ENCODE measurements at places on chromosomes 12 and 14.

- DNase-seq, result no peak
These were observed 80.2 kb downstream of the KCNA5 start for GRCh38 chr12:5123921-5124320.

DNA sequence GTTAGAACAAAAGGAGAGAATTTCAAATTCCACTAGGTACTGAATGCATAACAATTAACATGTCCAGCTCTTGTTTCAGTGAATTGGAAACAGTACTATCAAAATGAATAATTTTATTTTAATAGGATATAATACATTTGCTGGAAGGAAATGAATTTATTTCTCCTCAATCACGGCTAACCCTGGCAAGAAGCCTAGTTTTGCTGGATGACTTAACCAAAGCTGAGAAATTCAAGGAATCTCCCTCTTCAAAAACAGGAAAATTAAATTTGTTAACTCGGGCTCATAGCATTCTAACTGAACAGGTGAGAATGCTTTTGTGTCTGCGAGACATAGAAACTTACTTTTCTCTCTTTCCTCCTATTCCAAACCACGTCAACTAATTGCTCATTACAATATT, 163.5 kb upstream of the NEDD1 start:
- DNase-seq, result no peak

GRCh38 chr12:46692606-46693005, 133.2 kb downstream of the SLC38A4 start:
- no peak for DNase-seq

- no peak for DNase-seq
These were observed 20.2 kb downstream of the SLC2A3 start for GRCh38 chr12:7915661-7916403.

DNA sequence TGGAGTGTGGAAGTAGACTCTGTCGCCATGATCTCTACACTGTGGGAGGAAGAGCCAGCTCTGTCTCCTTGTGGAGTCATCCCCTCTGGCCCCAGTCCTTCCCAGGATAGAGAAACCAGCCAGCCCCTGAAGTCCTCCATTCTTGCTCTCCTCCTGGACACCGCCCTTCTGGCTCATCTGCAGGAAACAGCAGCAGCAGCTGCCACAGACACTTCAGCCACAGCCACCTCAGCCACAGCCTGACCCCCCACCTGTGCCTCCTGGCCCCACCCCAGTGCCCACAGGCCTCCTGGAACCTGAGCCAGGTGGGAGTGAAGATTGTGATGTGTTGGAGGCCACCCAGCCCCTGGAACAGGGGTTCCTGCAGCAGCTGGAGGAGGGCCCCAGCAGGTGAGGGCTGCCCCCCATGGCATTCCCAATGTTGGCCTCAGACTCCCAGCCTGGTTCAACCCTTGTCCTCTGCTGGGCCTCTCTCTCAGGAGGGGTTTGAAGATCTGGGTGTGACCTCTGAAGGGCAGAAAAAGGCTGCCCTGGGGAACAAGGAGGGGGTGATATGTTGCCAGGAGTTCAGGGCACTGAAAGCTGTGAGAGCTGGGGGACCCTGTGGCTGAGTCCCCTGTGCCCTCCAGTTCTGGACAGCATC, 10.5 kb downstream of the PRPF40B start:
- DNase-seq, result no peak

DNA sequence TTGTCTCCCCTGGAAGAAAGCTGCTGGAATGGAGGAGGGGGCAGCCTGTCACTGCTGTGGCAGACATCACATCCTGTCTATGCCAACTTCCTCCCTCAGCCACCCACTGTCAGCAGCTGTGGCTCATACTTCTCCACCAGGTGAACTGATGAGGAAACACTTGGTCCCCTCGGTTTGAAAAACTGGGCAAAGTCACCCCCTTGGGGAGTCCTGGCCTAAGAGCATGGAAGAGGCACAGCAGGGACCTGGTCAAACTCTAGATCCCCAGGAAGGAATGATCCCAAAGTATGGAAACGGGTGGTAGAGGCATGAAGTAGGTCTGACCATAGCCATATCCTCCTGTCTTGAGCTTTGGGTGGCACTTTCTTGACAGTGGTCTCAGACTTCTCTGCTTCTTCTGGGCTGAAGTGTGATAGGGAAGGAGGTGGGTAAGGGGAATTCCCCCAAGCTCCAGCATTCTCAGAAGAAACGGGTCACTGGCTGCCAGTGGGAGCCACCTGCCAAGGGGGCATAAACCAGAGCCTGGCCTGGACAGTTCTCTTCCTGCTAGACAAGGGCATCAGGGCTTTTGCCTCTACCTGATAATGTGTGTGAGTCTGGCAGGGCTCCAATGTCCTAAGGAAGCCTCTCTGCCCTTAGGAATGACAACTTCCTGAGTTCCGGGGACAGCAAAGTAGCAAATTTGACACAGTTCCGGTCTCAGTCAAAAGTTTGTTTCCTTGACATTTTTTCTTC, 36.0 kb downstream of the FMNL3 start:
- no peak for DNase-seq

GRCh38 chr12:124321040-124321481, 26.2 kb downstream of the RFLNA start:
- peak; percentile 26 for DNase-seq

- peak; percentile 72 for DNase-seq
These were observed 49.1 kb upstream of the KCNJ8 start for GRCh38 chr12:21823581-21823980.

- no peak for DNase-seq
These were observed 21.2 kb downstream of the APPL2 start for GRCh38 chr12:105214670-105215375.

DNA sequence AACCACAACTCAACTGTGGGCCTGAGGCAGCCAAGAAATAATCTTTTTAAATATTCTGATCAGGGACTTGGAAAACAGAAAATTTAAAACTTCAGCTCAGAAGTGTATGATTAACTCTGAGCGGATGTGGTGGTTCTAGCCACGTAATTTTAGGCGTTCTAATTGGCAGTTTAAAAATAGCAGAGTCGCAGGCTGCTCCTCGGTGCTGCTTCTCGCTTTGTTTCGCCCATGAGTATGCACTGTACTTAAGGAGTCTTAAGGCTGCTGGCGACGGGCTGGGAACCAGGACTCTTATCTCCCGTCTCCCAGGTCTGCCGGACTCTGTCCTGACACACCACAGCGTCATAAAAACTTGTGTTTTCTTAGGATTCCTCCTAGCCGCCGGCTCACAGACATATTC, 113.4 kb upstream of the PELI2 start:
- peak; percentile 63 for DNase-seq

DNA sequence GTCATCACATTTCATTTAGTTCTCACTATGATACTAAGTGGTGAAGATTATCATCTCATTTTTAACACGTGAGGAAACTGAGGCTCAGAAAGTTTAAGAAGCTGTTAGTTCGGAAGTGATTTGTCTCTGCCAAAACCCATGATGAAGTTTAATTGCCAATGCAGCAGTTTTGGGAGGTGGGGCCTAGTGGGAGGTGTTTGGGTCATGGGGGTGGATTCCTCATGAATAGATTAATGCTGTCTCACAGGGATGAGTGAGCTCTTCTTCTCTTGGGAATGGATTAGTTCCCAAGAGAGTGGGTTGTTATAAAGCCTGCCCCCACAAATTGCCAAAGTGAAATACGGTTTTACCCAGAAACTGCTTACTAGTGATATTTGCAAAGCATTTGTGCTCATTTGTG, 91.5 kb upstream of the IGF1 start:
- DNase-seq, result no peak

- DNase-seq, result no peak
These were observed 4.5 kb downstream of the SLC11A2 start for GRCh38 chr12:51021694-51022093.

DNA sequence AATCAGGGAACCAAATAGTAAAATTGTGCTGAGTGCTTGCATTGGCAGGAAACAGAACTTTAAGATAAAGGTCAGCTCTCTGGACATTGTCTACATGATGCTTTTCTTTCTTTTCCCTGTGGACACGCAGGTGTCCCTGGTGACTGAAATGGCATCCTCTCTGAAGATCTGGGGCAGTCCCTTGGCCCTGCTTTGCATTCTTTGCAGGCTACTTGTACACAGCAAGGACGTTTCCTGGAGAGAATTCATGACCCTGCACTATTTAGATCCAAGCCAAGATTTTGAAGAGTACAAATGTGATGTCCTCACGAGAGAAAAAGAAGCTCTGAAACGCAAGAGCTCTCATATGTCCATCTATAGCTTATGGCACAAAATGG, 11.3 kb upstream of the EDDM3A start:
- no peak for DNase-seq

- no peak for DNase-seq
These were observed 63.8 kb downstream of the PRKCH start for GRCh38 chr14:61385002-61385685.

DNA sequence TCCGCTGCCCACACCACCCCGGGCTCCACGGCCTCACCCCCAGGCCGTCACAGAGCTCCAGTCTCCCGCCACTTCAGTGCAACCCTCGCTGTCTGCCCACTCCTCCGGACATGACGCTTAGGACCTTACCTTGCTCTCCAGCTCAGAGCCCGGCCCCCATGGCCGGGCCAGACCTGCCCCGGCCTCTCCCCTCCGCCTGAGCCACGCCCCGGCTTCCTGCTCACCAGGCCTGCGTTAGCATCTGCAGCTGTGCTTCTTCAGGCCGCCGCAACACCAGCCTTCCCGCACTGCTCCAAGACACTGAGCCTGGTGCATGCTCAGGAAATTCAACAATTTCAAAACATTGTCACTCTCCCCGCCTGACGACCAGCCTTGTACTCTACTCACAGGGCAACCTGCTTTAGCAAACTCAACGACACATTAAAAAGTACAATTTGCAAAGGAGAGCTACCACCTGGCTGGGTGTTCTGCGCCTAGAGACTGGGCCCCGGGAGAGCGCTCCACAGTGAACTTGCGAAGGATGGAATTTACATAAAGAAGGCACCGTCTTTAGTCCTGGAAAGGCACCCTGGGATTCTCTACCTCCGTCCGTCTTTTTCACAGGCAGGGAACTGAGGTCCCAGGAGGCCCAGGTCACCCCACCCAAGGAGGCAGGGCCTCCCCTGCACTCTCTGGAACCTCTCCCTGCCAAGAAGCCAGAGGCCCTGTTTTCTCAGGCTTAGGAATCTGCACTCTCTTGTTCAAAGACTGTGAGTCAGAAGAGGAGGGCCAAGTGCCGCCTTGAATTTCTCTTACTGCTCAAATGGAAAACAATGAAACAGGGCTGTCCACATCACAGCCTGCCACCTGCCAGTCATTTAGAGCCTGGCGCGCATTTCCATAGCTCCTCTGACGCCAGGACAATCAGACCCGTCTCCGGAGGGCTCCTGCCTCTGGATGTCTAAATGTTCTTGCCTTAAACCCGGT, 51.3 kb downstream of the STX2 start:
- DNase-seq, result peak; percentile 11

- no peak for DNase-seq
These were observed 5.0 kb upstream of the GPR162 start for GRCh38 chr12:6816598-6816997.

DNA sequence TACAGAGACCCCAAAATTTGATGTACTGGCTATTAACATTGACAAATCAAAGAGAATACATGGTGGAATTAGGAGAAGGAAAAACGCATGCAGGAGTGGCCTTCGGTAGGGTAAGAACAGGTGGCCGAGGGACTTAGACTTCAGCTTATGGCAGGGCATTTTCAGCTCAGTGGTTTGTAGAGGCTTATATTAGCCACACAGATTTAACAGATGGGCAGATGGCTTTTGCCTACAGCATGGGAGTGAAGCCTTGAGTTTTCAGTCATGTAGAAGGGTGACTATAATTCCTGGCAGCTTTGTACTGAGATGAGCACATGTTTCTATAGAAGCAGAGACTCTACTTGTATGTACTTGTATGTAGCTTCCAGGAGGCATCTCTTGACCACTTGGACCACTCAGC, 40.9 kb upstream of the PLEKHA5 start:
- DNase-seq, result no peak

- peak; percentile 32 for DNase-seq
These were observed 9.4 kb upstream of the RPS6KL1 start for GRCh38 chr14:74932401-74932901.

DNA sequence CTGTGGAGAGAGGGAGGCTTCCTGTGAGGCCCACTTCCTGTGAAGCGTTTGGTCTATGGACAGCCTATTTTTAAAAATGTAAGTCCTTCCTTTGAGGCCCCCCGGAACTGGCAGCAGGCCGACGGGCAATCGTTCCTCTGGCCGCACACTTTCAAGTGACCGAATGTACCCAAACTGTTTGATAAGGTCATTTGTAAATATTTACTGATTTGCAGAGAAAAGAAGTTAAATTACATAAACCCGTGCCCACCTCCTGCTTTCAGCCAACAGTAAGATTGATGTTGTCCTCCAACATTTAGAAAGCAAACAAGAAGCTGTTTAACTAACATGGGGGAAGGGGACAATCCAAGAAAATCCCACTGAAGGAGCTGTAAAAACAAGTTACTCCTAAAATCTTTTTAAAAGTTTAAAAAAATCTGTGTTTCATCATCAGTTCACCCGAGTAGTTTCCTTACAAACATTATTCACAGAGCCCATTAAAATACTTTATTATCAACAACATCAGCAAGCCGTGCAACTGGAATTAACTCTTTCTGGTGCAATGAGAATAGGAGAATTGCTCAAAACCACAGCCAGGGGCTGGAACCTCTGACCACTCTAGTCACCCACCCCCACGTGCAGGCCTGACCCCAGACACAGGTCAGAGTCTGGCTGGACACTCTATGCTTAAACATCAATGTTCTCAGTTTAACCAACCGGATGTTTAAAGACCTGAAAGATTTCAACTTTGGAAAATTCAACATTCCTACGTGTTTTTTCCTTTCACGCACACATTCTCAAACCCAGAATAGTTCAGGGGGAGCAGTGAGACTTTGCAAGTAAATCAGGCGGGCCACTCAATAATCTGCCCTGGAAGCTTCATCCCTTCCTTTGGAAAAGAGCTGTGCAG, 65.3 kb downstream of the FOXN3 start:
- no peak for DNase-seq

DNA sequence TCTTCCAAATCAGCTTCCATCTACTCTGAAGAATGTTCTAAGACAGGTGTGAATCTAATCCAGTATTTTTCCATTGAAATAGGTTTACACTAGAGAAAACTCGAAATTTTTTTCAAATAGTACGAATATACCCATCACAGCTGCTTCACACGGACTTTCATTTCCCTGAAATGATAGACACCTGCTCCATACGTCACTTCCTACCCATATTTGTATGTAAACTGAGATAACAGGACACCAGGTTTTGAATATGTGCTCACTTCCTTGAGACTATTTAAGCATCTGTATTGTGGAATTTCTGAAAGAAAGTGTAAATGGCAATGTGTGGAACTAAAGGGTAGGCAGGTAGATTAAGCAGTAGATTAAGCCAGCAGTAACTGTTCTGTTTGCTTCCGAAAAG, 13.4 kb upstream of the ITPR2 start:
- DNase-seq, result no peak

DNA sequence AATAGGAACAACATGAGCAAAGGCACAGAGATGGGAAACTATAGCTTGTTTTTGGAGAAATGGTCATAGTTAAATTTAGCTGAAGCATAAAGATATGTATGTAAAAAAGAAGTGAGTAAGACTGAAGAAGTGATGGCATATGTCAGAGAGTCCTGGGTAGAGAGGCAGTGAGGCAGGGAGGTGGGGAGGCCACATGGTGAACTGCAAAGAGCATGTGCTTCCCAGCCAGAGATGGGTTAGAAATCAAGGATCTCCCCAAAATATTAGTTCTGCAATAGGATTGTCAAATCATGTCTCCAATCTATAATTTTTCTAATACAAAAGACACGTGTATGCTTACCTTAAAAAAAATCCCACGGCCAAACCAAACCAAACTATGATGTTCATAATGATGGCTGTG, 82.1 kb upstream of the STXBP6 start:
- DNase-seq, result no peak

- DNase-seq, result peak; percentile 79
These were observed at the start of gene TEAD4 for GRCh38 chr12:2959192-2959504. Gene TEAD4 (plus strand): TSS chr12:2959397.
